Activated CD4-positive, alpha-beta T cell treated with anti-CD3 and anti-CD28 coated beads, Interleukin-2, amount 50 U/mL, for 48 hours (primary cell): ENCODE measurements at places on chromosomes 3 and 15.
A peak's percentile ranks its signal among the peaks of the same experiment; 100 is the strongest.

DNA sequence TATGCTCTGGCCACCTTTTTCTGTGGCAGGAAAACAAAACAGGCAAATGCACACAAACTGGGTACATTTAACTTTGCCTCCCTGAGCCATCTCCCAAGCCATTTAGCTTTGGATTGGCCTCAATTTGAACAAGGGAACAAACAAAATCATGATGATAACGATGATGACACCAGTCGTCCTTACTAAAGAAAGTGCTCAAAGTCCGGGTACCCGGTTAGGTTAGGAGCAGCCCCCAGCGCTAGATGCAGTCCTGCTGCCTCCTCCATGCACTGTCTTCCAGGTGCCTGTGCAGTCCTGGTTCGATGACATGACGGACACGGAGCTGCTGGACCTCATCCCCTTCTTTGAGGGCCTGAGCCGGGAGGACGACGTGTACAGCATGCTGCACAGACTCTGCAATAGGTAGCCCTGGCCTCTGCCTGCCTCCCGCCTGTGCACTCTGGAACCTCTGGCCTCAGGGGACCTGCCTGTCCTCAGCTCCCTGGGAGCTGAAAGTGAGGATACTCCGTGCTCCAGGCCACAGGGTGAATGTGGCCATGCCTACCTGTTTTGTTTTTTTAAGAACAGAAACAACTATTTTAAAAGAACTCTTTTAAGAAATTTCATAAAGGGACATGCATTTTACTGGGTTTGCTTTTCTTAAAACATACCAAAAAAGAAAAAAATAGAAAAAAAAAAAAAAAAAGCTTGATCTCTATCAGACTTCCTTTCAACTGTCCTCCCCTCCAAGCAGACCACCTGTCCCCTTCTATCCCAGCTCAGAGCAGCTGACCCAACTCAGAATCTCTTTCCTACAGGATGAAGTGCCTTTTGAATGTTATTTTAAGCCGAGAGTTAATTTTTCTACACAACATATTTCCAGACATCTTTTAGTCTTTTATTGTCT, 9.9 kb upstream of the VILL start:
- no peak for DNase-seq

DNA sequence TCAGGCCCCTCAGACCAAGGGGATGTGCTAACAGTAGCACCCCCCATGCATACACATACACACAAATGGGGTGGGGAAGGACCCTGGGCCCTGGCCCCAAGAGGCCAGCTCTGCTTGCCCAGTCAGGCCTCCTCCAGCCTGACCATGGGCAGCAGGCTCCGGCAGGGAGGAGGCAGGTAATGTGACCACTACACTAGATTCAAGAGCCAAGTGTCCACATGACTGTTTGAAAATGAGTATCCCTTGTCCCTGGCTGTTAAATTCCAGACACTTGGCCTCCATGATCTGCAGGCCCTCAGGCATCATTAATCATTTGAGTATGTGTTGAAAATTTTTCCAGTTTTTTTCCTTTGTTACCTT, 13.9 kb upstream of the GNAI2 start:
- DNase-seq = no peak

GRCh38 chr3:190384309-190384756, 3.6 kb upstream of the CLDN16 start:
- DNase-seq = peak; percentile 3

- no peak for DNase-seq
Observed at GRCh38 chr15:78050826-78051225, 26.7 kb downstream of the TBC1D2B start.

DNA sequence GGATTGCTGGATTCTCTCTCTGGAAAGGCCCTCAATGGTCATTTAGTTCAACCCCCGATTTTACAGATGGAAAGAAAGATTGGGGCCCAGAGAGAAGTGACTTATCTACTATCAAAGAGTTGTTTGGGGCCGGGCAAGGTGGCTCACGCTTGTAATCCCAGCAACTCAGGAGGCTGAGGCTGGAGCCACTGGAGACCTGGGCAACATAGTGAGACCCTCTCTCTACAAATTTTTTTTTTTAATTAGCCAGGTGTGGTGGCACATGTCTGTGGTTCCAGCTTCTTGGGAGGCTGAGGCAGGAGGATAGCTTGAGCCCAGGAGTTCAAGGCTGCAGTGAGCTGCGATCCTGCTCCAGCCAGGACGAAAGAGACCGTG, 5.2 kb upstream of the USP3 start:
- DNase-seq = no peak

DNA sequence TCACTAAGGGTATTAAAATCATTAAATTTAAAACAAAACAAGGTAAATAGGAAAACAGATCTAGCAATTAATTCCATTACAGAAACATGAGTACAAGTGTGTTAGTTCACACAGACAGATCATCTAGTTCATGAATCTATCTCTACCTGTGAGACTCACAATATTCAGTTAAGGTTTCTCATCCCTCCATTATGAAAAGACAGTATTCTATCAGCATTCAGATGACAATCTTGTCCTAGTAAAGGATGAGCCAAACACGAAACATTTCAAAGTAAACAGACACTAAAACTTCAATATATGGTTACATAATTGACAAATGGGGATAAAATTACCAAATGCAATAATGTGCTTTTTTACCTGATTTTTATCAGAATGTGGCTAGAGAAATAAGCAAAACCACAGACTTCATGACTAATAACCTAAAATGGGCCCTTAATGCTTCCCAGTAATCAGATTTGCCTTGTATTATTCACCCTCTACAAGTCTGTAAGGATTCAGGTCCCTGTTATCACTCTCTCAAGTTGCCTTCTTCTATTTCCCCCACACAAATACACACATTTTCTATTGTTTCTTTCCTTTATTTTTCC, 126.8 kb downstream of the DLG1 start:
- DNase-seq = no peak

- no peak for DNase-seq
Observed at GRCh38 chr3:158101335-158102241, 4.6 kb downstream of the SHOX2 start.

DNA sequence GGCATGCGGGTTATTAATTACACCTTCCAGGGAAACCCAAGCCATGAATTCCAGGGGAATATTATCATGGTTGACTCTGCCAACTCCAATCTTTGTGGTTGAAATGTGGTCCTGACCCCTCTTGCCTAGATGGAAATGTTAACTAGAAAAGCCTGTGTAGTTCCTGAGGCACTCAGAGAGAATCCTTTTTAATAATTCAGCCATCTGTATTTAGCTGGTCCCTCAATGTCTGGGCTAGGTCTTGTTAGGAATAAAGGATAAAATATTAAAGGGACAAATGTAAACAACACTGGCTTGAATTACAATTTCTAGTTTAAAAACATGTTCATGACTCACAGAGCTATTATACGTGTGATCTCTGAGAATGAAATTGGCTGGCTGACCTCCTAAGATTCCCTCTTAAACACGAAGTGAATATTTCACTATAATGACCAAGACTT, 435.2 kb upstream of the SUCLG2 start:
- DNase-seq = no peak

GRCh38 chr3:72903004-72903403, 15.2 kb downstream of the GXYLT2 start:
- DNase-seq = no peak

DNA sequence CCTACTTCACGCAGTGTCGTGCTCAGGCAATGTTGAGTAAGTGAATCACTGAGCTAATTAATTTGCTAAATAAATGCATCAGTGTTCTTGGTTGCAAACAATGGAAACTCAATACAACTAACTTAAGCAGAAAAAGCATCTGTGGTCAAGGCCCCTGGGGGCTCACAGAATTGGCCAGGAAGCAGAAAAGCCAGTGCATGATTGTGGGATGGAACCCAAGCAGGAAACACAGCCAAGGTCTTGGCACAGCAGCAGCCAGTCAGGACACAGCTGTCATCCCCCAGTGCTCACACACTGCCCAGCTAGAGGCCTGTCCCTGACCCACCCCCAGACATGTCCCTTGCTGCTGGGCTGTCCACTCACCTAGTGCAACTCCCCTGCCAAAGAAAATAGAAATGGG, 85.9 kb downstream of the AQP9 start:
- no peak for DNase-seq

DNA sequence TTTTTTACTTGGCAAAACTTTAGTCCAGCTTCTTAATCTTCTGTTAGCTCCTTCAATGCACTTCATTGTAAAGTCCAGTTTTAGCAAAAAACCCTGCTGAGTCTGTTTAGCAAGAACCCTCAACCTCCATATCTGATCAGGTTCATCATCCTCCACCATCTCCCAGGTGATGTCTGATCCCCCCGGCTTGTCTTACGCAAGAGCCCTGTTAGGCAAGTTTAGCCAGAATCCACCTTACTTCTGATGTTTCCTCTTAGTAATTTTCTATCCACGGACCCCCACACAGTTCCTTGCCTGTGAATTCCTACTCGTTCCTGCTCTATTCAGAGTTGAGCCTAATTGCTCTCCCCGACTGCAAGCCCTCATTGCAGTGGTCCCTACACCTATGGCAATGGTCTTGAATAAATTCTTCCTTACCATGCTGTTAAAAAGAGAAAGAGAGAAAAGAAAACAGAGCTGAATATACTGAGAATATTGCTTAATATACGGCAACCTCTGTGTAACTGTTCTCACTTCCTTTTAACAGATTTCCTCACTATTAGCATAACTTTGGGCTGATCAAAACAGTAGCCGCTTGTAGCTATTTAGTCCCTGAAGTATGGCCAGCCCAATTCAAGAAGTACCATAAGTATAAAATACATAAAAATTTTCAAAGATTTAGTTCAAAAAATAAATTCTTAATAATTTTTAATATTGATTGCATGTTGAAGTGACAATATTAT, 78.7 kb upstream of the MME start:
- no peak for DNase-seq

- DNase-seq = no peak
Observed at GRCh38 chr3:44026220-44026865, 215.3 kb upstream of the TOPAZ1 start.

GRCh38 chr3:50502584-50503423, 630 bp downstream of the CACNA2D2 start:
- no peak for DNase-seq

DNA sequence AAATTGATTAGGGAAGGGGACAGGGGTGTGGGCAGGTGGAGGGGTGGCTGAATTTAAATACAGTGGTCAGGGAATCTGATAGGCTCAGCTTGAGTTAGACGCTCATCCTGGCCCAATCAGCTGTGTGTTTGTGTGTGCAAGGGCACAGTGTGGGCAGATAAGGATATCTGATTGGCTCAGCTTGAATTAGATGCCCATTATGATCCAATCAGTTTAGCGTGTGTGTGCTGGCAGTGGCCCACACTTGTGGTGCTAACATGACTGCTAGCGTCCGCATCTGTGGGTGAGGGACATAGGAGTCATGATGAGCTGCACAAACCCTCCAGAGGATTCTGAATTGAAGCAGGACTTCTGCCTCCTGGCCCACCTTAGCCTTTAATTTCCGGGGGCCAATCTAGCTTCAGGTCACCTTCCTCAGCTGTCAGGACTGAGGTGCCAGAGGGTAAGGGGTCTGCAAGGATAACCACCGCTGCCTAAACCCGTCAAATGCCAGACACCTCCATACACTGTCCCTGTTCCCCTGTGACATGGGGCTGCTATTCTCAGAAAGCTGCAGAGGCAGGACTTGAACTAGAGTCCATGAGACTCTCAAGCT, 97.3 kb downstream of the CORO2B start:
- no peak for DNase-seq

- DNase-seq = no peak
Observed at GRCh38 chr3:41872157-41872556, 89.7 kb downstream of the ULK4 start.

DNA sequence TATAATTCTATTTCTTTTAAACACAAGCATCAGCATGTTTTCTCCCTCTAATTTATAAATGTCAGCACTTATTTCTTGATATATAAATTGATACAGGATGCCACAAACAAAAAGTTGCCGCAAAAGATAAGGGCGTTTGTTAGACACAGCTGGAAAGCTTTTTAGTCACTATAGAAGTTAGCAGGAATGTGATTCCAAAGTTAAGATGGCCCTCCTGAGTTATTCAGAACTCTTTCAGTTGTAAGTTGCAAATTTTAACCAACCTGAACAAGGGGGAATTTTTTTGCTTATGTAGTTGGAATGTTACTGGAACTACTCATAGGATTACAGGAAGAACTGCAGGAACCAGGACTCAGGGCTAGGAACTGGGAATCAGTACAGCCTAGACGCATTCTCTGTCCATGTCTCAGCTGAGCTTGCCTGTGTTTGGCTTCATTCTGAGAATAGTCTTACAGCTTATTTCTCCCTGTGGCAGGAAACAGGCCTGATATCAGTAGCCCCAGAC, 166.3 kb downstream of the VGLL4 start:
- DNase-seq = no peak

- no peak for DNase-seq
Observed at GRCh38 chr3:50369012-50369670, 9.8 kb upstream of the TMEM115 start.

- no peak for DNase-seq
Observed at GRCh38 chr3:5499404-5499803, 311.9 kb downstream of the EDEM1 start.

DNA sequence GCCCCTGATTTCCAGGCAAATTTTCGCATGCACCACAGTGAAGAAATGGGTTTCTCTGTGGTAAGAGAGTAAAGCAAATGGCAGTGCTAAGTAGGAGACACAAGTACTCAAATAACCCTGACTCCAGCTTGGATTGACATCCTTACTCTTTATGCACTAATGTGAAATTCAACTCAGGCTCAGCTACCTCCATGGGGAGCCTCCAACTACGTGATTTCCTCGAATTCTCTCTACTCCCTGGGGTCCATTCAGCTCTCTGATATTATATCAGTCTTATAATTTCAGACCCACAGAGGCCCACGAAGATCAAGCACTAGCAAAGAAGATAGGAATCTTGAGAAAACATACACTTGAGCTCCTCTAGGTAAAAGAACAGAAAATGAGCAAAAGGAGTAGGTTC, 407.6 kb upstream of the CCDC54 start:
- no peak for DNase-seq

DNA sequence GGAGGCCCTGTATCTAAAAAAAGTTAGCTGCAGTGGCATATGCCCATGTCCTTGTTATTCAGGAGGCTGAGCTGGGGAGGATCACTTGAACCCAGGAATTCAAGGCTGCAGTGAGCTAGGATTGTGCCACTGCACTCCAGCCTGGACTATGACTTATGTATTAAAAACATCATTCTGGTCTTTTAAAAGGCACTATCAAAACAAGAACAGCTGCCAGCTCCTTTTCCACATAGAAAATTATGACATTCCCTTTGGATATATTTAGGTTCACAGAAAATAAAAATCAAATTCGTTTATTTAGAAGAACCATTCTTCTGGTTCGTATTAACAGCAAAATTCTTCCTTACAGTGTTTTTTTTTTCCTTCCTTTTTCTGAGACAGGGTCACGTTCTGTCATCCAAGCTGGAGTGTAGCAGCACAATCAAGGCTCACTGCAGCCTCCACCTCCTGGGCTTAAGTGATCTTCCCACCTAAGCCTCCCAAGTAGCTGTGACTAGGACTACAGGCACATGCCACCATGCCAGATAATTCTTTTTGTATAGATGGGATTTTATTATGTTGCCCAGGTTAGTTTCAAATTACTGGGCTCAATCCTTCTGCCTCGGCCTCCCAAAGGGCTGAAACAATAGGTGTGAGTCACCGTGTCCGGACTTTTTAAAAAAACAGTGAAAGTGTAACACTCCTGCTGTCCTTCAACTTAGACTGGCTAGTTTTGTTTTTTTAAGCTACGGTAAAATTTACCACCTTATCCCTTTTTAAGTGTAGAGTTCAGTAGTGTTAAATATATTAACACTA, 13.9 kb downstream of the ICE2 start:
- DNase-seq = no peak
